Activated CD4-positive, alpha-beta T cell treated with anti-CD3 and anti-CD28 coated beads, Interleukin-2, amount 10 ng/mL, durations not matched to agents 7 days and 5 days (primary cell): ENCODE measurements at places on chromosomes 13 and 19.

- DNase-seq, result no peak
Measured at GRCh38 chr19:36254848-36255247, 39.9 kb downstream of the ZNF146 start.

DNA sequence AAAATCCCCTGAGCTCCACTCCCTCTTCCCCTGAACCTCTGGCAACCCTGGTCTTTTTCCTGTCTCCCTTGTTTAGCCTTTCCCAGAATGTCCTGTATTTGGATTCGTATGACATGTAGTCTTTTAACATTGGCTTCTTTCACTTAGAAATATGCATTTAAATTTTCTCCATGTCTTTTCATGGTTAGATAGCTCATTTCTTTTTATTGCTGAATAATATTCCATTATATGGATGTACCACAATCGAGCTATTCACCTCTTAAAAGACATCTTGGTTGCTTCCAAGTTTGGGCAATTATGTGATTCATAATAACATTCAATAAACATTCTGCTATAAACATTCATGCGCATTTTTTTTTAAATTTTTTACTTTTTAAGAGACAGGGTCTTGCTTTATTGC, 99.6 kb upstream of the ZNF536 start:
- DNase-seq, result no peak

DNA sequence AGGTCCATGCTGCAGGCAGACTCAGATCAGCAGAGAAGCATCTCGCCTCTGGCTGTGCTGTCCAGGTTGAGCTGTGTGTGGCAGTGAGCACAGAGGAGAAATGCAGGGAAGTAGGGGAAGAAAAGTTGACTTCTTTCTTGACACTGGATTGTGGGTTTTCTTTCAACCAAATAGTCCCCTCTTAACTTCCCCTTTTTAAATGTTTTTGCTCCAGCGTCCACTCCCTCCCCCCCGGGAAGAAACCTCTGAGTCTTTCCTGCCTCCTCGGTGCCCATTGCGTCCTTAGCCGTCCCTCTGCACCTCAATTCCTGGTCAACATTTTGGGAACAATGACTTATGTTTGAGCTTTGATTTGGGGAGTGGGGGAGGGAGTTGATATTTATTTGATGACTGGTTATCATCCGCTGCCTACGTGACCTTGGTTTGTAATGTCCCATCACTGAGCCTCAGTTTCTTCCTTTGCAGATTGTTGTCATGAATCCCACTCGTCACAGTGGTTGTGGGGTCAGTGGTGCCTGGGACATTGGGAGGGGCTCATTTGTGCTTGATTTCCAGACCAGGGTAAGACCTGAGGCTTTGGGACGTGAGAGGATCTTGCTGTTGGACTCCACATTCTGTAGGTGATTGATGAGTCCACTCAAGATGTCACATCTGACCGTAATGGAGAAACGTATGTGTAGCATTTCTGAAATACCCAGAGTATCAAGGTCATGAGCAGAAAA, at the start of gene LILRB2:
TSS of gene LILRB2 (minus strand) at position 104 of the 722 bp plus-strand sequence. CDS start 614 bp downstream, outside the sequence.
- no peak for DNase-seq

DNA sequence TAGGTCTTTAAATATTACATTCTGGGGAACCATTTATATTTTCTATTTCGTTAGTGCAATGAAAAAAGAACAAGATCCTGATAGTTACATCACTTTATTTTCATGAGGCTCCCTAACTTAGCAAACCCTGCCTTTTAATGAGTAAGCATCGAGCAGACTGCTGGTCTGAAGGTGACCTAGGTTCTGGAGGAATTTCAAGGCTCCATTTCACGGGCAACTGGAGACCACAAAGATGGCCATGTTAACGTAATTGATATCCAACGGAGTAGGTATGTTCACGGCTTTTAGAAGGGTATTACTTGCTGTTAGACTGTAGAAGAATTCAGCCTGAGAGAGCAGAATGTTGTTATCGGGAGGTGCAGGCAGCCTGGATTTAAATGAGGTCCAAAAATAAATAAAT, 1597.6 kb downstream of the EFNB2 start:
- DNase-seq, result no peak

DNA sequence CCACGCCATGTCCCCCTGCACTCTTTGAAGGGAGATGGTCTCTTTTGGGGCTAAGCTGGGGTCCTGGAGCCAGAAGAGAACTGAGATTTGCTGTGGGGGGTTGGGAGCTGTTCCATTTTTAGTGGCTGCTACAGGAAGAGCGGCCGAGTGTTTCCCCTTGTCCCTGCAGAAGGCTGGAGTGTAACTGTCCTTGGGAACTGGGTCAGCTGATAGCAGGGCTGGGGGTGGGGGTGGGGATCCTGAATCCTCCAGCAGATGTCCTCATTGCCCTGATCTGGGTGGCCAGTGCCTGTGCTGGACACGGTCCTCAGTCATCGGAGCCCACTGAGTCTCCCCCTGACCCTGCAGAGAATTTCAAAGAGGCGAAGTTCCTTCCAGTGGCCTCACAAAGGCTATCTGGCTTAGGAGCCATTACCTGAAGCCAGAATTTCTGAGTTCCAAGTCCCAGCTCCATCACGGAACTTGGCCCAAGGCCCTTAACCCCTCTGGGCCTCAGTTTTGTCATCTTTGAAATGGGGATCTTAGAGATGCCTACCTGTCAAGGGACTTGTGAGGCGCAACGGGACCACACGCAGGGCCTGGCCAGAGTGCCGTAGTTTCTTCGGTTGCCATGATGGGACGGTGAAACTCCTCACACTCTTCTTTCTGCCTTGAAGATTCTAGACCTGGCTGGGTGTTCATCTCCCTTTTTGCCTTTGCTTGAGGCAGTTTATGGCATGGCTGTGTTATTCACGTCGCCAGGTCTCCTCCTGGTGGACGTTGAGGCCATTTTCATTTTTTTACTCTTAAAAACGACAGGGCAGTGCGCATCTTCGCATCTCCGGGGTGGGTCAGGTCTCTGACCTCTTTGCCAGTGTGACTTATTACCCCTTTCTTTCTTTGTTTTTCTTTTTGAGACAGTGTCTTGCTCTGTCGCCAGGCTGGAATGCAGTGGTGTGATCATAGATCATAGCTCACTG, 51.9 kb downstream of the DNM2 start:
- peak; percentile 39 for DNase-seq

DNA sequence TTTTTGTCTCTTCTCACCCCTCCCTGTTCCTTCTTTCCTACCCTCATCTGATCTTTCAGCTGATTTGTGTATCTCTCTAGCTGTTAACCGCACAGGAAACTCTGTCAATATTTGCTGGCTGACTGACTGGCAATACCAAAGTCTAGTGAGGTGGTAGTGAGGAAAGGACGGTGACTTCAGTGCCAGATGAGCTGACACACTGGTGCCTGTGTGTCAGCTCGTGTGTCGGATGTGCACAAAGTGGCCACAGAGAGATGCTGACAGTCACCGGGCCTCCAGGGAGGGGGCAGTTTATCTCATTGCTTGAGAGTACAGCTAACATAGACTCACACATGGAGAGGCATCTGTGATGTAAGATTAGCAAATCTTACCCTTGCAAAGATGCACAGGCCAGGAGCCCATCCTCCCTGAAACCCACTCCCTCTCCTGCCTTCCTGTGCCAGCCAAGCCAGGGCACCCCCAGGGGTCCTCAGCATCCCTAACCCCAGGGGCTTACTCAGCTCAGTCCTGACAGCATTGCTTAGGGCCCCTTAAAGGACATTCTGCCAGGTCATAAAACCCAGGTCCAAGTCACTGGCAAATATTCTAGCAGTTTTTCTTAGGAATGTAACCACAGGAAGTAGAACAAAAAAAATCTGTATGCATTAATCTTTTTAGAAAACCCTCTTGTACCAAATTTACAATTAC, 80.2 kb downstream of the SHISA2 start:
- peak; percentile 40 for DNase-seq

- no peak for DNase-seq
Measured at GRCh38 chr19:2410023-2410422, 17.4 kb downstream of the TIMM13 start.

GRCh38 chr19:8686549-8686948, 12.0 kb downstream of the ACTL9 start:
- no peak for DNase-seq

- peak; percentile 40 for DNase-seq
Measured at GRCh38 chr19:45613926-45614725, 12.1 kb upstream of the GPR4 start.

GRCh38 chr13:50539791-50540530, 303.5 kb downstream of the DLEU7 start:
- no peak for DNase-seq

DNA sequence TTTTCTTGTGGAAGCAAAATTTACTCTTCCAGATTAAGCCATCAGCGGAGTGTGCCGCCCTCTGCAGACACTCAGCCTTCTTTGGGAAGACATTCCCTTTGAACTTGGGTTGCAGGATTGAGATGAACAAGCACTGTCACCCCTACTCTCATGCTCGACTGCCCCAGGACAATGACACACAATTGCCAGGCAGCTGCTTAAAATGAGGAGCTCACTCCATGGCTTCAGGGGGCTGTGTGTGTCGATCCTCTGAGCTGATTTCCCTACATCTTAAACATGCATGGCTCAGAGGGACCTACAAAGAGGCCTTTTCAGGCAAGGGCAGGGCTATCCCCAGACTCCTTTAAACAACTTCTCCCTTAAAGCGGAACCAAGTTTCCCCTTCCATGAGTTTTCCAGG, 107.5 kb upstream of the MBNL2 start:
- no peak for DNase-seq

DNA sequence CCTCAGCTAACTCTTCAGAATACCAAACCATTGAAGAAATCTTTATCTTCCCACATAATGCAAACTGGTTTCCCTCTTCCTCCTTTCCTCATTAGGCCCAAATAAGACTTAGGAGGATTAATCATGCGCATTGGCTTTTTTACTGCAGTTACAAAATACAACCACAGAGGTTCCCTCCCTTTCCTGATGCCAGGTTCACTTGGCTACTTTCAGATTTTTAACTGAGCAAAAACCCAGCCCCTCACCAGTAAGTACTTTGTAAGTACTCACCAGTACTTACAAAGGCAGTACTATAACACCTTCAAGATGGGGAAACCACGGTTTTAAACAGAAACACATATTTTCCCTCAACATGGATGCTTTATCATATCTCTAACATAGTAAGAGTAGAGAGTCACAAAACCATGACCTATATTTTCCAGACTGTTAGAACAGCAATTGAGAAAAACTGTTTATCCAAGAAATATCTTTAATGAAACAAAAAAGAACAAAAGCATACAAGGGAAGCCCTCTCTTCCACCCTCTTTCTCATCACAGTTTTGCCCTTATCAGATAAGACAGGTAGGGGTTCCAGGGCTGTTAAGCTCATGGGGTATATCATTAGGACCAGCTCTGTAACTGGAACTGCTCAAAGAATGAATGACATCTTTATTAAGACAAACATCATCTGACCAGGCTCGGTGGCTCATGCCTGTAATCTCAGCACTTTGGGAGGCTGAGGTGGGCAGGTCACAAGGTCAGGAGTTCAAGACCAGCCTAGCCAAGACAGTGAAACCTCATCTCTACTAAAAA, 12.7 kb downstream of the FOXO1 start:
- no peak for DNase-seq

GRCh38 chr19:13930402-13930801, 7.8 kb downstream of the PODNL1 start:
- no peak for DNase-seq

GRCh38 chr19:33894787-33895186, 98.1 kb downstream of the KCTD15 start:
- DNase-seq, result no peak

DNA sequence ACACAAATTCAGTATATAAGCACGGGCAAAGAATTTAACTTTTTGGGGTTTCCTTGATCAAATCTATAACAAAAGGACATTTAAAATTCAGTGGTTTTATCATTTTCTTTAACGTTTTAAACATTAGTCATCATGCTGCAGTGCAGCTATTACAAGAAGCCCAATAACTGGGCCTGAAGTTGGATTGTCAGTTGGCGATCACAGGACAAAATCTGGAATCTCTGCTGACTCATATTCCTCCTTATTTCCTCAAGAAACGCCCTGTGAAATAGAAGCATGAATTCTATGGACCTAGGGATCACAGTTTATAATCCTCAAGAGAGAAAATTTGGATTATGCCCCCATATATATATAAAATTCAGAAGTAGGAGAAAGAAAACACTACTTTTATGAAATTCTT, 971.6 kb upstream of the MIR17HG start:
- no peak for DNase-seq

DNA sequence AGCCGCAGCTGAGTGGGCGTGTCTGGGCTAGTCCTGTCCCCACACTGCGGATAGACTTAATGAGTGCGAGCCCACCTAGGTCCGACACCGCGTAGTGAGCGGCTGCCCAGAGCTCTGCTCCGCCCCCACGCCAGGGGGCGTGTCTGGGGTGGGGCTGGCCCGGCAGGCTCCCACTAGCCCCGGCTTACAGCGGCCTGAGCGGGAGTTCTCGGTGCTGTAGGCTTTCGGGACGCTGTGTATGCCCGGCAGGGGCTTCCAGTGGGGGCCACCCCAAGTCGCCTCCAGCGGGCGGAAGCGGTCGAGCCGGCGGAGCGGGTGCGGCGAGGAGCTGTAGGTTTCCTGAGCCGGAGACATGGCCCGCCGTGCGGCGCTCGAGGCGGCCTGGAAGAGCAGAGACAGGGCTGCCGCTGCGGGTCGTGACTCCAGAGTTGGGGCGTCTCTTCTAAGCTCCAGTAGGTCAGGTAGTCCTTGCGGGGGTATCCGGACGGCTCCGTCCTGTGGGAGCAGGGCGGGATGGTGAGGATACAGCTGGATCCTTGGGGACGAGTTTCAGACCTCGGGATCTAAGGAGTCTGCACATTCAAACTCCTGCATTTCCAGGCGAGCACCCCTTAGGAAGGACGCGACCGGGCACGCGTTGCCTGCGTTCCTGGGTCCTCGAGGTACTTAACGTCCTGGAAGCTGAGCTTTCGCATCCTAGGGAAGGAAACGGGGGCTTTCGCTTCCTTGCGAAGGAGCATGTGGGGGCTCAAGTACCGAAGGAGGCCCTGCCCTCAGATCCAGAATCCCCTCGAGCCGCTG, 1.2 kb downstream of the CGB7 start:
- DNase-seq, result peak; percentile 41

DNA sequence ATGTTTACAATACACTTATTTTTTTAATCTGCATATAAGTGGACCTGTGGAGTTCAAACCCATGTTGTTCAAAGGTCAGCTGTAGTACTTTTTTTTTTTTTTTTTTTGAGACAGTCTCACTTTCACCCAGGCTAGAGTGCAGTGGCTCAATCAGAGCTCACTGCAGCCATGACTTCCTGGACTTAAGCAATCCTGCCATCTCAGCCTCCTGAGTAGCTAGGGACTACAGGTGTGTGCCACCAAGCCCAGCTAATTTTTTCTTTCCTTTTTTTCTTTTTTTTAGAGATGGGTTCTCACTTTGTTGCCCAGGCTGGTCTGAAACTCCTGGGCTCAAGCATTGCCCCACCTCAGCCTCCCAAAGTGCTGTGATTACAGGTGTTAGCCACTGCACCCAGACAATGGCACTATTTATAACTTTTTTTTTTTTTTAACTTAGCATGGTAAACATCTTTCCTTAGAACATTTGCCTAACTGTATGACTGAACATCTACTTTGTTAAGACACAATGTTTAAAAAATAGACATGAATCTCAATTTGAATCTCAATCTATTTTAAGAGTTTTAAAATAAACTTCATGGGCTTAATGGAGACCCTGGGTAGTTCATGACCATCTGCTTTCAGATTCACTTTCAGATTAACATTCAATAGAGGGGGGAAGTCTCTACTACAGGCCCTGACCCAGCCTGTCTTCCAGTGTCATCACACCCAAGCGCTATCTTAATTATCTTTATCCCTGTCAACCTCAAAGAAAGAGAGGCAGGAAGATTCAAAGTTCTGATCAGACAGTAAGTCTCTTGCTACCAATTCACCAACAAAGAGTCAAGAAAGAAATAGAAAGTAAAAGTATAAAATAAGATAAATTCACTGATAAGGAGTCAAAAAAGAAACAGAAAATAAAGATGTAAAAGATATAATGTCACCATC, 97.7 kb upstream of the DOCK9 start:
- DNase-seq, result peak; percentile 55
